ENCODE measurements at places on chromosomes 6 and 20.
A peak's percentile ranks its signal among the peaks of the same experiment; 100 is the strongest.

- no peak for DNase-seq
These were observed 22.9 kb downstream of the TOX2 start for GRCh38 chr20:43937591-43937990.

GRCh38 chr6:75855052-75855451 lies 106.0 kb downstream of the MYO6 start:
- peak; percentile 75 for DNase-seq

- DNase-seq = no peak
These were observed 78.5 kb upstream of the BHLHE23 start for GRCh38 chr20:63085151-63085861.

GRCh38 chr6:9862603-9863167 lies 552.2 kb downstream of the TFAP2A start:
- peak; percentile 9 for DNase-seq
